ENCODE measurements at places on chromosomes 1 and 21. TPM values are rescaled to one million over a fixed set of nuclear protein-coding genes. Genes with fewer than 3 reads are reported as not detected.

PLEKHA6 gene
- 1.9 TPM for total RNA-seq

SLC25A34 gene
- 4.4 TPM for total RNA-seq

SMG7 gene
- total RNA-seq = 61.8 TPM

AK4 gene
- 0.40 TPM for total RNA-seq

SERTAD4 gene
- total RNA-seq = not detected

FMO1 gene
- not detected for total RNA-seq

AQP10 gene
- total RNA-seq = not detected

TSTD1 gene
- 84.0 TPM for total RNA-seq

GIPC2 gene
- total RNA-seq = 0.60 TPM

MARK1 gene
- not detected for total RNA-seq

DNA sequence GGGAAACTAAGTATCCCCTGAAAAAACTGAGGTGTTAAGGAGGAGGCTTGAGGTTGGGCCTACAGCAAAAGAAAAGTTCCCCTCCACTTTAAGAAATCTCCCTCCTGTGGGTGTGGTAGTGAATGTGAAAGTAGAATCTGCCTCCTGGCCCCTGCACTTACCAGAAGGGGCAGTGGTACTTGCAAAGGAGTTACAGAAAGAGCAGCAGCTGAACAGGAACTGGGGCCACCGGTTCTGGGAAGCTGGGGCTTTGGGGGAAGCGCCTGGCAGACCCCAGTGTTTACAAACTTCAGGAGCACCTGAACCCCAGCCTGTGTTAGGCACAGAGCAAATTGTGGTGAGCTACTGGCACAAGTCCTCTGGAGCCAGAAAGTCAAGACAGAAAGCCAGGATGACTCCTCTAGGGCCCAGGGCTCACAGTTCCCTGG, 250.2 kb upstream of the FGGY start:
- no peak for DNase-seq

DNA sequence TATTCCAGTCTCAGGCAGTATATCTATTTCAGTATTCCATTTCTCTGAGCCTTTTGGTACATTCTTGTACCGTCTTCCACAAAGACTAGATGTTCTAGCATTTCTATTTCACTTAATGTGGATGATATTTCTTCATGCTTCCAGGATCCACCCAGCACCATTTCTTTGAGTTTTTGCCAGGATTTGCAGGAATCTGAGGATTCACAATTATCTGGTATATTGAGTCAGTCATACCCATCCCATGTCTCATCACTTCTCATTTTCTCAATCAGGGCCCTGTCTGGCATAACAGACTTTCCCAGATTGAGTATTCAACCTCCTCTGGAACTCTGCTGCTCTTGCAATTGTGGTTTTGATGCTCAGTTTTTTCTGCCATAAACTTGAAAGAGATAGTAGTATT, 20.9 kb upstream of the COL11A1 start:
- no peak for DNase-seq

- no peak for DNase-seq
These were observed 9.9 kb upstream of the COG2 start for GRCh38 chr1:230632273-230632873.

DNA sequence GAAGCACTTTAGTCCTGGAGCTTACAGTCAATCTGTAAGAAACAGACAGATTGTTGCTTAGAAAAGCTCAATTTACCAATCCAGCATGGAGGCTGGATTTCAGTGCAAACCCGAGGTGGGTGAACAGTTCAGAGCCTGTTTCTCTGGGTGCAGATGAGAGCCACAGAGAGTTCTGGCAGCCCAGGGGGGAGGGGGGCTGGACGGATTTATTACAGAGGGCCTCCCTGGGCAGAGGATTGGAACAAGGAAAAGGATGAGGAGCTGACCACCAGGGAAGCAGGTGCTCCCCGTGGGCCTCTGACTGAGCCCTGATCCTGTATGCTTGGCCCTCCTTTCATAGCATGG, 38.0 kb upstream of the EPS8L3 start:
- DNase-seq = no peak

DNA sequence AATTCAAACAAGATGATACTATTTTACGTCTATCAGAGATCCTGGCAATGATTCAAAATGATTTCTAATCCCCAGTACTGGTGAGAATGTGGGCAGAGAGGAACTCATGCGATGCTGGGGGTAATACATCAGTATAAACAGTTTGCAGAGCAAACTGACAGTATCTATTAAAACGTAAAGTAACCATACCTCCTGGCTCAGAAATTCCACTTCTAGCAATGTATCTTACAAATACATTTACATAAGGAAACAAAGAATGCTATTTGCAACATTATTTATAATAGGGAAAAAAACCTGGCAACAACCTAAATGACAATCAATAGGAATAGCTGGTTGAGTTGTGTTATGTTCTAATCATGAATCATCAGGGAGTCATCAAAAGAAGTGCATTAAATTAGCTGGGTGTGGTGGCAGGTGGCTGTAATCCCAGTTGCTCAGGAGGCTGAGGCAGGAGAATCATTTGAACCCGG, 15.9 kb downstream of the RCAN1 start:
- DNase-seq = no peak

DNA sequence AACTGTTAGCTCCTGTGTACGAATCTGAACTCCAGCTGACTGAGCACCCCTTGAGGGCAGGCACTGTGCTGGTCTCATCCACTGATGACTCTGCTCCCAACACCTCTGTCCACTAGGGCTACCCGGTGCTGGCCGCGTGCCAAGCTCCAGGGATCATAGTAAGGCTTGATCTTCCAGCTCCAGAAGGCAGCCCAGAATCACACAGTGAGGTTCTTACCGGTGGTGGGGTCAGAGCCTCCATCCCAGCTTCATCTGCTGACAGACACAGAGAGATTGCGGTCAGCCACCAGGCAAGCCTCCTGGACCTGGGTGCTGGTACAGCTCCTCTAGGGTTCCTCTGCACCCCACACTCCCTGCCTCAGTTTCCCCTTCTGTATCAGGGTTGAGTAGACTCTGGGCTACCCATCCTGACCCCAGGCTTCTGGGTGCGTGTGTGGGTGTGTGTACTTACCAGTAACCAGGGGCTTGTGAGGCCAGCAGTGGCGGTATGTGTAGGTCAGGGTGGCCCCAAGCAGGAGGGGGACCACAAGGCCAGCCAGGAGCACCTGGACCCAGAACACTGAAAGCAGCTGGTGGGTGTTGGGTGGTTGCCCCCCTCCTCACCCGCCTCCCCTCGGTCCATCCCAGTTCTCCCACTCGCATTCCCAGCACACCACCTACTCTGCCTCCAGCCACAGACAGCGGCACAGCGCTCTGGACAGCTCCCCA, 3.4 kb downstream of the TNFRSF25 start:
- no peak for DNase-seq

GRCh38 chr1:153190373-153190772, 12.9 kb upstream of the LELP1 start:
- DNase-seq = no peak

DNA sequence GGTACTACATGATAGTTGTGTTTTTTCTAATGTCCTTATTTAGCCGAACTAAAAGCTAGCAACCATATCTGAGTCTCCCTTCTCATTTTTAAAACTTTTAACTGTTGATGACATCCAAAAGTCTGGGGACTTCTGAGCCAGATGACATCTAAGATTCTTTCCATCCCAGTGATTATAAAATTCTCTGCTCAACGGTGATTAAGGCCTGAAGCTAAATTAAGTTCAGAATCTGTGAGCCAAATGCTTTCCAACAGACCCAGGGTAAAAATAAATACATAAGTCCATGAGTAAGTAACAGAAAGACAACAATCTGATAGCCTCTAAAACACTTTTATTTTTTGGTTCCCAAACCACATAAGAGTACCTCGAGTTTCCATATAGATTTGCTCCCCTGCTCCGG, 13.1 kb upstream of the PTP4A2 start:
- DNase-seq = no peak

DNA sequence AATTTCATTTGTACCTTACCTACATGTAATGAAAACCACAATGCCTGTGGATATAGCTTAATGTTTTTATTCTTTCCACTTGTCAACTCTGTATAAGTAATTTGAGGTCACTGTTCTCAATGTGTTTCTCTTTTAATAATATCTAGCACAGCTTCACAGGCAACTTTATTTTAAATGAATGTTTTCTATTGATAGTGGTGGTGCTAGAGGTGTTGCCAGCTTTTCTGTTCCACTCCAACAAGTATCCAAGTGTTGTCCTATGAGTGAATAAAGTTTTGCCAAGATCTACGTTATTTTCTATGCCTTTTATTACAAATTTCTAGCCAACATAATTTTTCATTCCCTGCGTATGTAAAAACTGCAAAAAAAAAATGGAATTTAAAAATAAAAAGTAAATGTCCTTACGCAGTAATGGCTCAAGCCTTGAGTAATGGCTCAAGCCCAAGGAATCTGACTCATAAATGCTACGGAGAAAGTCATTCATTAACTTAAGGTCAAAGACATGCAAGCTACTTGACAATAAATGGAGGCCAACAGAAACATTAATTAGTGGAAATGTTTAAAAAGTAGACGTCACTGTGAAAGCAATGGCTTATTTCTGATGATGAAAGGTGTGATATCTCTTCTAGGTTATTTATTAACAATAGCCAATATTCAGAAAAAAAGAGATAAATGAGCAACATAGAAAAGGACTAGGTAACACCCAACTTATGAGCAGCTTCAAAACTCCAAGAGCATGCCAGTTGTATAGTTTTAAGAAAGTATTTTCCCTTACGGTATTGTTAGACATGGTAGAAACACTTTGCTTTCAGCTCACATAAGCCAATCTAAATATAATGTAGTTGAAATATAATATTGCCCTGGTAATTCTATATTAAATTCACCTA, 71.4 kb downstream of the SLC44A5 start:
- DNase-seq = no peak

DNA sequence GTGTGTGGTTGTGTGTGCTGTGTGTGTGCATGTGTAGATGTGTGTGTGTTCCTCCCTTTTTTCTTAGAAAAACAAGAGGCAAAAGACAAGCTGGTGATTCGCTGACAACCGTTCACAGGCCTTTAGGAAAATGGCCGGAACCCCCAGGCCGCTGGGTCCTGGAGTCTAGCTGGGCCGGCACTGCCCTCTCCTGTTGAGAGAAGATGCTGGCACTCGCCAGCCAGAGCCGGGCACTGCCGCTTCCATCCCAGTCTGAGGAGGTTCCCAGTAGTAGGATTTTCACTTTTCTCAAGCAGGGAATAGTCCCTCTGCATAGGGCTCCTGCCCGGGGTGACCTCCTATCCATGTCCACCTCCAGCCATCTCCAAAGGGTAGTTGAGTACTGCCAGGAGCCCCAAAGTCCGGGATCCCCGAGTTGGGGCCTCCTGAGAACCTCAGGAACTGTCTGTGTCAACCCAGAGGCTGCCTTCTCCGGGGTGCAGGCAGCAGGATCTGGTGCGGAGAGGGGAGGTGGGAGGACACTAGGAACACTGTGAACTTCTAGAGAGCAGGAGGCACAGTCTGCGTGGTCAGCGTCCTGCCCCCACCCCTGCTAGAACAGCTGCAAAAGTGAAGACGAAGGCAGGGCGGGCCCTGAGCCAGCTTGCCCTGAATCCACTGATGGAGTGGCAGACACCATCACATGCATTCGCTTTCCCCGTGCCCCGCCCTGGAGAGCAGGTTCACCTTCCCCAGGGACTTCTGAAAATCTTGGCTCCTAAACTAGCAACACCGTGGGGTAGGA, 44.1 kb upstream of the ARHGEF16 start:
- no peak for DNase-seq

DNA sequence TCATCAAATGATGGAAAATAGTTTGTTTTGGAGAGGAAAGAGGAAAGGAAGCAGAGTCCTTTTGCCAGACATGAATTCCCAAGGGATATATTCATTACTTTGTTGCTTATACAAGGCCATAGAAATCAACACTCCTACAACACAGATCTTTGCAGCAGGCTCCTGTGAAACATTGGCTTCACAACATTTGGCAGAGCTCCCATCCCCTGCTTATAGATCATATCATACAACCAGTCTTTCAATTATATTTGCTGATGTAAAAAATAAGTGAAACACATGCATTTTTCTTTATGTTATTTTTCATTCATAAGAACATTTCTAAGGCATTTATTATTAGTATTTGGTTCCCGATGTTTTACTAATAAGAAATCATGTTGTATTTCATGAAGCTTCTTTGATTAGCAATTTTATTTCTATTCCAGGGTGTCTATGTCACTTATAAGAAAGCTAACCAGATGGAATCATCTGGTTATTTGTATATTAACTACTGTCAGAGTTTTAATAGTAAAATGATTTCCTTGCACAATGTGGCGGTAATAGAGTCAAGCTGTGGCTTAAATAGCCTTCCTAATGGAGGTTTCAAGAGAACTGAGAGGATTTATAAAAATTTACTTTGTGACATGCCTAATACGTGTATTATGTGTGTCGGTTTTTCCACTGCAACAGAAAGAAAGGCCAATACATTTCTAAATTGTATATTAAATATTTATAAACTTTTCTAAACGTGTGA, 470.3 kb upstream of the NCAM2 start:
- DNase-seq = no peak

- no peak for DNase-seq
These were observed 66.1 kb upstream of the FAM3B start for GRCh38 chr21:41250519-41250918.

DNA sequence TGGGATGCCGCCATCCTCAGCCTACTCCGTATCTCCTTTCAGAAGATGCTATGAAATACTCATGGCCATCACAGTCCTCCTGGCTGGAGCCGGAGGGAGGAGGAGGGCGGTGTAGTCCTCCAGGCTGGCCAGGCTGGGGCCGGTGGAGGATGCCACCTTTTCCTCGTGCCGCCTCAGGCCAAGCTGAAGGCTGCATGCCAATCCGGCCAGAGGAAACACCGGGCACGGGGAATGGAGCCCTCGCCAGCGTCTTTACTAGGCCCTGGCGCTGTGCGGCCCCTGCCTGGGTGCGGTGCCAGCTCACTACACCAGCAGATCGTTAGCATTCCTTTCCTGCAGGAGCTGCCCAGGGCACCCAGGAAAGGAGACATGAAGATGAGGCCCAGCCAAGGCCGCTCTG, 70.1 kb downstream of the CASZ1 start:
- no peak for DNase-seq

GRCh38 chr1:156754219-156754618, 2.7 kb upstream of the HDGF start:
- DNase-seq = no peak

DNA sequence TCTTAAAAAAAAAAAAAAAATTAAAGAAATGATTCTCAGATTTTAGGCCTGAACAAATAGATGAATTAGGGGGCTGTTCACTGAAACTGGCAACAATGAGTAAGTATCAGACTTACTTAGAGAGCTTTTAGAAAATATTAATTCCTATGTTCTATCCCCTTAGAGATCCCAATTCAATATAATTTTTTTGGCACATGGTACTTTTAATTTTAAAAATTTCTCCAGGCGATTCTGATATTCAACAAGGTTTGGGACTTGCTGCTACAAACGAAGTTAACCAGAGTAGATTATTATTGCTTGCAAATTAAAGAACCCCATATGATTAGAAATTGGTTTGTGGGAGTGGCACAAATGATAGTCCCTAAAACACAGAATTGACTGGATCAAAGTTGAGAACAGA, 11.4 kb downstream of the SCMH1 start:
- DNase-seq = no peak

GRCh38 chr1:156104065-156104810, 10.3 kb upstream of the LMNA start:
- peak; percentile 28 for DNase-seq

Data from naive thymus-derived CD4-positive, alpha-beta T cell (primary cell).